ENCODE measurements at places on chromosomes 4 and X.

DNA sequence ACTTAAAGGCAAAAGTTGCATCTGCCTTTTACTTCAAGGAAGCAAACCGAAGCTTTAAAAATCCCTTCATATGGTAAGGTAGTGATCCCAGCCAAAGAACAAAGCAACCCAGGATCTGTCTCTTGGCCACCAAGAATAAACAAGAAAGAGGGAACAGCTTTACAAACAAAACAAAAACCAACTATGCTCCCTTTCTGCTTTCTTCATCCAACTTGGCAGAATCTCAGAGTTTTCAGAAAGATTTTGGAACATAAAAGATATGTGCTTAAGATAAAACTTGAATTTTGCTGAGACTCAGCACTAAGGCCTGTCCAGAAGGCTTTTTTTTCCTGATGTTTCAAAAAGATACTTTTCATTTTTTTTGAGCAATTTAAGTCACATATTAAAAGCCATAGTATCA is 94.0 kb downstream of the COL4A6 start:
- DNase-seq: no peak

DNA sequence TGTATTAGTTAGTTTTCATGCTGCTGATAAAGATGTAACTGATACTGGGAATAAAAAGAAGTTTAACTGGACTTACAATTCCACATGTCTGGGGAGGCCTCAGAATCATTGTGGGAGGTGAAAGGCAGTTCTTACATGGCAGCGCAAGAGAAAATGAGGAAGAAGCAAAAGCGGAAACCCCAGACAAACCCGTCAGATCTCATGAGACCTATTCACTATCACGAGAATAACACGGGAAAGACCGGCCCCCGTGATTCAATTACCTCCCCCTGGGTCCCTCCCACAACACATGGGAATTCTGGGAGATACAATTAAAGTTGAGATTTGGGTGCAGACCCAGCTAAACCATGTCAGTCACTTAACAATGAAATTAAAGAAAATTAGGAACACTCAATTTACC is 499.1 kb downstream of the FSTL5 start:
- no peak for DNase-seq

- no peak for DNase-seq
These were observed 239.0 kb upstream of the GIMD1 start for GRCh38 chr4:106607558-106607957.

- no peak for DNase-seq
These were observed 95.0 kb upstream of the UBQLN2 start for GRCh38 chrX:56468441-56468840.

DNA sequence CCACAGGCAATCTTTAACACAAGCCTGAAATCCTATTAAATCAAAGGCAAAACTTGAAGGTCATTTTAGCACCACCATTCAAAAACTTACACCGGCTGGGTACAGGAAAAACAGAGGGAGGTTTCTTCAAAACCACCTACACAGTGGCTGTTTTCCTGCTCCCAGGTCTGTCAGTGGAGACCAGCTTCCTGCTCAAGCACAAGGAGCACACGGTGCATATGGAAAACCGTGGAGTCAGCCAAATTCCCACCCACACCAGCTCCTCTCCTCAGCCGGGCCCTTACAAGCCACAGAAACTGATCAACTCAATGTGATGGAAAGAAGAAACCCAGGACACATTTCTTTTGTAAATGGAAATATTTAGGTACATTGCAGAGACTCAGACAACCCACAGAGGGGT is 14.3 kb upstream of the FAM241A start:
- DNase-seq: peak; percentile 22

GRCh38 chrX:20522420-20522819 is 255.7 kb upstream of the RPS6KA3 start:
- no peak for DNase-seq

GRCh38 chr4:185697488-185697887 is 114.5 kb downstream of the SORBS2 start:
- no peak for DNase-seq

DNA sequence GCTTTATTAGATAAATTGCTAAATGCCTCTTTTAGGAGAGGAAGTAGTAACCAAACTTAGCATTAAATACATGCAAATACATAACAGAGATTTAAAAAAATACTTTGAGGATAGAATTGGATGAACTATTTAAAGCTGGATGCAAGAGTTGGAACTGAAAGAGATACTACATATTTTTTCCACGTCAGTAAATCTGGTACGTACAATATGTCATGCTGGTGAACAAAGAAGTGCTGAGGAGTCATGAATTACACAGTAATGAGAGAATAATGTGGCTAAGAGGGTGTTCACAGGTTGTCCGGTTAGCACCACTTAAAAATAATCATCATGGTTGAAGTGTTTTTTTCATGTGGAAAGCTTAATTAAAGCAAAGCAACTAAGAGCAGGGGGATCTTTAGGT is 184.1 kb upstream of the FRMPD4 start:
- DNase-seq: no peak

DNA sequence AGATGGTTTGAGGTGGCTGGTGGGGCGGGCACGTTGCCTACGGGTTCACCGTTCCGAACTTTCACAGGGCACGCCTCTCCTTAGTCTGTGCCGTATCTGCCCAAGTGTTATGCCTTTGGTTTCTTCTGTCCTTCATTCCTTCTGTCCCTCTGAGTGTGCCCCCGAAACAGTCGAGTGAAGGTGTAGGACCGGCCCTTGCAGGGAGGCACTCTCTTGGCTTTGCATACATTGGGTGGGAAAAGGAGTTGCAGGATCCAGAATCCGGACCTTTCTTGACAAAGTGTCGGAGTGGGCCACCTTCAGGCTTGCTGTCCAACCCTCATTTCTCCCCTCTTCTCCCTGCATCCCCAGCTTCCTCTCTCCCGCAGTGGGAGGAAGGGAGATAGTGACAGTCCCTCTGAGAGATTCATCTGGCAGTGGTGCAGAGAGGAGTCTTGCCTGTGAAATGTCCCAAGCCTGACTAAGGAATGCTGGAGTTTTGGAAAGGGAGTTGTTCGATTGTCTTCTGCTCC is 569 bp downstream of the ARFIP1 start:
- DNase-seq: peak; percentile 36

- DNase-seq: no peak
These were observed 49.8 kb upstream of the TNIP3 start for GRCh38 chr4:121213940-121214339.

GRCh38 chr4:107017443-107018343 is 18.4 kb downstream of the DKK2 start:
- no peak for DNase-seq

DNA sequence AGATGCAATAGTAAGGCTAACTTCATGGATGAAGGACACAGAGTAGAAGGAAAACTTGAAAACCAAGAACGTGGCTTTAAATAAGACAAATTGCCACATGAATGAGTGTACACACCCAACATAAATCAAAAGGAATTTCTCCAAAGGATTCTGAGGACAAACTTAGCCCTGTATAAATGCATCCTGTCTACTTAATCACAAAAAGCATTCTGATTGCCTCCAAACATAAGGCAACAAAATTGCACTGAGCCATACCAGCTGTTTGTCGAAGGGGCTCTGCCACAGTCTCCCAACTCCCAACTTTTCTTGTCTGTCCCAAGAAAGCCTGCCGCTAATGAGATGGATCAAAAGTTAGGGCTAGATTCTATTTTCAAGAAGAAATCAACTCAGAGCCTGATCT is 194.3 kb downstream of the SOWAHB start:
- no peak for DNase-seq

DNA sequence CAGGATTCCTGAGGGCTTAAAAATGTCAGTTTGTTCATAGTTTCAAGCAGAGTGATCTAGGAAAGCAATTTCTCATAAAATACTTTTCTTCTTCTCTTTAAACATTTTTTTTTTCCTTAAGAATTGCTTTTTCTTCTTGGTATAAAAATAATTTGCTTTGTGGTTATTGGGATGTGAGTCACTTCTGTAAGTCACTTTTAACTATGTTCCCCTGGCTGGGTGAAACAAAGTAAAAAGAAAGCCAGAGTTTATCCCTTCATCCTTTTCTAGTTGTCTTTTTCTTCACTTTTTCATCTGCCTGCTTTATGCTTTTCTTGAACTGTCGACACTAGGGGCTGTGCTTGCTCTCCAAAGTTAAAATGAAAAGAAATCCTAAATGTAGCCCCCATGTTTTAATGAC is 33.5 kb downstream of the ARSJ start:
- DNase-seq: no peak

DNA sequence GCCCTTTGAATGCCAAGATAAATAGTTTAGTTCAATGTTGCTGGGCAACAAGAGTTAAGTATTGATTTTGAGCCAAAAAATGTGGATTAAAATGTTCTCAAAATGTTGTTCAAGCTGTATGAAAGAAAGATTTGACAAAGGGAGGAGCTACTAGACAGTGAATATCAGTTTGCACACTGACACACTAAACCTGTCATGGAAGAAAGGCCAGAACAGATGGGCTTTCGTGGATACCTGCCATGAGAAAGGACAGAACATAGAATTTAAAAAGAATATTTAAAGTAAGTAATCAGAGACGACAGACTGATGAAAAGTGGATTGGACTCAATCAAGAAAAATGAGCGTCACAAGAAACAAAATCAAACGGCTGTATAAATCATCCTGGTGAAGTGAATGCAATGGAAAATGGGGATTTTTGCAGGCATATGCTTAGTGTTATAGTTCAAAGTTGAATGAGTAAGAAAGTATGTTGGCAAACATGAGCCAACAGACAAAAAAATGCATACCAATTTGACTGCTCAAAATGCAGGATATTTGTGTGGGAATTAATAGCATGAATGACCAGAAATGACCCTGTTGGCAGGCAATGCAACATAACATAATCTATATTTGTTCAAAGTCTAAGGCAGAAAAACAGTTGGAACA is 7.4 kb downstream of the PCDH18 start:
- no peak for DNase-seq

- no peak for DNase-seq
These were observed 223.0 kb upstream of the GPC4 start for GRCh38 chrX:133638285-133638684.

GRCh38 chrX:112734290-112734689 is 54.6 kb upstream of the LHFPL1 start:
- peak; percentile 63 for DNase-seq

DNA sequence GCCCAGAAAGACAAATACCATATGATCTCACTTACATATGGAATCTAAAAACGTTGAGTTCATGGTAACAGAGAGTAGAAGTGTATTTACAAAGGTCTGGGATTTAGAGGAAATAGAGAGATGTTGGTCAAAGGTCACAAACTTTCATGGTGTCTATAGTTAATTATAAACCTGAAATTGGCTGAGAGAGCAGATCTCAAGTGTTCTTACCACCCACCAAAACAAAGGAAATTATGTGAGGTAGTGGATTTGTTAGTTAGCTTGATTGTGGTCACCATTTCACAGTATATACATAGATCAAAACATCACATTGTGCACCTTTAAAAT is 186.8 kb downstream of the NWD2 start:
- no peak for DNase-seq

DNA sequence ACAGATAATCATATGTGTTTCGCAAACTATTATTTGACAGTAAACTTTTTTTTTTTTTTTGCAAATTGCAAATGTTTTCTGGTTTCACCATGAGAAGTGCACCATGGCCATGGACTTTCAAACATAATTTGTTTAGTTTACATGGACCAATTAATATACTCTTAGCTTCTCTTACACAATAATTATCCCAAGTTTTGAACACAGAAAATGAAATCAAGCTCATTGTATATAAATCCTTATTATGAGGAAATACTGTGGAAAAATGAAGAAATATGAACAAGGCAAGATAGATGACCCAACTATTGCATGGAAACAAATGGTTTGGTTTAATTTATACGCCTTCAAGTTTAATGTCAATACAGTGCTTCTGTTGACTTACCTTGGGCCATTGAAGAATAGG is 3.9 kb downstream of the FGF5 start:
- no peak for DNase-seq

DNA sequence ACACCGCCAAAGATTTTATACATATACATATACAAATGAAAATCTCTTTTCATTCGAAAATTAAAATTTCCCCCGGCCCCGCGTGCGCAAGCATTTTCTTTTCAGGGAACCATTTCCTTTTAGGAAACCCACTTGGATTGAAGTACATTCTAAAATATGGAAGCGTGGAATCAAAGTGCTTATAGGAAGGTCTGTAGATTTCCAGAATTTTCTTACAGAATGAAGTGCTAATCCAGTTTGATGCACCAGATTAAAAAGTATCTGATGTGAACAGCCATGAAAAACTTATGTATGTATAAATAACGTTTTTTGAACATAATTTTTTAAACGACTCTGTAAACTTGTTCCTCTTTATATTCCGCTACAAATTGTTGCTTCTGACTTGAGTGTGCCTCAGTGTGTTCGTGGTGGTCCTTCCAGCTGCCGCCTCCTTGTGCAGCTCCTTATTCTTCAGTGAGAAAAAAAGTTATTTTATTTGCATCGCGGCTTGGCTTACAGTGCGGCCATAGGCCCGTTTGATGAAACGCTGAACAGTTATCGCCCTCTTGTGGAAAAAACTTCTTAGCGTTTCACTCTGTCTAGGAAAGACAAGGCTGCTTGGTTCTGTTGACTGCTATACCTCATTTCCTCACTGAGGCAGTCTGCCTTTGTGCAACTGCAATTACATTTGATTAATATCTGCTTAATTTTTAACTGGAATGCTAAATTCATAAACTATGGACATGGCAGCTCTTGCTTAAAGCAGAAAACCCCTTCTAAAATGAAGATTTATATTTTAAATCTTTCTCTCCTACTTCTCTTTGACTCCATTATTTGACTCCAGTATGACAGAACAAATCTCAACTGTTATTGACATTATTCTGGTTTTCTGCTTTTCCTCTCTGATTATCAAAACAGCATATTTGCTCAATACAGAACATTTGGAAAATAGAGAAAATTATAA is 4.7 kb upstream of the NKX6-1 start:
- DNase-seq: peak; percentile 70

DNA sequence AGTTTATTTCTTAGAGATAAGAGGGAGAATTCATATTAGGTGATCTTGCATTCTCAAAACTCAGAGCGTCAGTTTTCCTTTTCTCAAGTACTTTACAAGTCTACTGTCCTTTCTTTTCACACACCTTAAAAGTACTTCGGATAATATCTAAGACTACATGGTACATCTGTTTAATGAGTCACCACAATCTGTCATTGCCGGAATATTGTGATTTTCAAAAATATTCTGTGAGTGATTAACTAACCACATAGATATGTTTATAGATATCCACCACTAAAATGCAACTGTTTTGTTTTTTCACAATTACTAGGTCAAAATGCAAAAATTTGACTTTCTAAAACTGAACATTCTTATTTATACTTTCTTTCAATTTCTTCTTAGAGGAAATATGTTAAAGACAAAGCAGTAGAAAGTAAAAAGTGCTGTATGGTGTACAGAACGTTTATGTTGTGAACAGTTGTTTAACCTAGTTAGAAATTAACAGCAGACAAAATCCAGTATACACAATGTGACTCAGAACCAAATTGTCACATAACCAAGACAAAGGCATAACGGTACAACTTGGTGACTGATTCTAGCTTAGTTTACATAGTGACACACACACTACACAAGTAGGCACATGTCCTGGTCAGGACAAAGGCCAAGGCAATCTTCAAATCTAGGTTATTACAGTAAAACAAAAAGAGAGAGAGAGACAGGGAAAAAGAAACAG is 482.9 kb downstream of the NAF1 start:
- DNase-seq: no peak
